Occipital lobe (tissue), 3 donors: ENCODE measurements at places on chromosomes 1 and 21. TPM values are rescaled to one million over a fixed set of nuclear protein-coding genes. Genes with fewer than 3 reads are reported as not detected.

CLDN17 gene
- not detected for total RNA-seq

CFAP57 gene
- total RNA-seq = 1.4 TPM

POU3F1 gene
- total RNA-seq = 9.4 TPM

DNA sequence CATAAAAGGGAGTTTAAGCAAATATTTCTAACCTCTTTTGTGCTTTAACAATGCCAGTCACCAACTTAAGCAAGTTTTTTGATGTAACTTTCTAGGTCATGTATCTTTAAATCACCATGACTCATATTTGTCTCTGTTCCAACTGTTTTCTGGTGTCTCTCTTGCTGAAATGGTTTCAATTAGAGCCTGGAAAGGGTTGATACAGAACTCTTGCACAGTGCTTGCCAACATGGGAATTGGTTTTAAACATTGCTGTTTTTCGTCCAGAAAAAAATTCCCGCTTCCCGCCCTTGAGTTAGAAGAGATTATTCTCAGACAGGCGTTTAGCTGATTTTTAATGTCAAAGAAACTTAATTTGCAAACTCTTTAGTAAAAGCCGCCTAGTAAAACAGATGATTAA is 46.4 kb upstream of the SLC22A15 start:
- no peak for DNase-seq

DNA sequence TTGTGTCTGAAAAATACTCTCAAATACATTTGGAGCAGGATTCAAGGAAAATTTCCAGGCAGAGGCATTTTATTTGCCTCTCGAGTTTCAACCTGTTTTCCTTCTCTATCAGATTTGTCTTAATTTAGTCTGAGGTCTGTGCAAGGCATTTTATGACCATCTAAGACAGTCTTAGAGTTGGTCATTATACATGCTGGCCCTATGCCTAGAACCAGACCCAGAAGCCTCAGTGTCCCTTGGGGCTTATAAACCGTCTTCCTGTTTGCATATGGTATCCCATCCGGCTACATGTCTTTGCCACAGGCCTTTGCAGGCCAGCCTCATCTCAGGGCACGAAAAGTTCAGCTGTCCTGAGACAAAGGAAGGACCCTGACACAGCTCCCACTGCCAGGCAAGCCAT is 346.1 kb downstream of the SIPA1L2 start:
- DNase-seq = no peak

- peak; percentile 74 for DNase-seq
These were observed at the start of gene NFASC for GRCh38 chr1:204870160-204870912. Gene NFASC (plus strand): TSS chr1:204870862. CDS start chr1:204944316, 73,454 bp downstream.

DNA sequence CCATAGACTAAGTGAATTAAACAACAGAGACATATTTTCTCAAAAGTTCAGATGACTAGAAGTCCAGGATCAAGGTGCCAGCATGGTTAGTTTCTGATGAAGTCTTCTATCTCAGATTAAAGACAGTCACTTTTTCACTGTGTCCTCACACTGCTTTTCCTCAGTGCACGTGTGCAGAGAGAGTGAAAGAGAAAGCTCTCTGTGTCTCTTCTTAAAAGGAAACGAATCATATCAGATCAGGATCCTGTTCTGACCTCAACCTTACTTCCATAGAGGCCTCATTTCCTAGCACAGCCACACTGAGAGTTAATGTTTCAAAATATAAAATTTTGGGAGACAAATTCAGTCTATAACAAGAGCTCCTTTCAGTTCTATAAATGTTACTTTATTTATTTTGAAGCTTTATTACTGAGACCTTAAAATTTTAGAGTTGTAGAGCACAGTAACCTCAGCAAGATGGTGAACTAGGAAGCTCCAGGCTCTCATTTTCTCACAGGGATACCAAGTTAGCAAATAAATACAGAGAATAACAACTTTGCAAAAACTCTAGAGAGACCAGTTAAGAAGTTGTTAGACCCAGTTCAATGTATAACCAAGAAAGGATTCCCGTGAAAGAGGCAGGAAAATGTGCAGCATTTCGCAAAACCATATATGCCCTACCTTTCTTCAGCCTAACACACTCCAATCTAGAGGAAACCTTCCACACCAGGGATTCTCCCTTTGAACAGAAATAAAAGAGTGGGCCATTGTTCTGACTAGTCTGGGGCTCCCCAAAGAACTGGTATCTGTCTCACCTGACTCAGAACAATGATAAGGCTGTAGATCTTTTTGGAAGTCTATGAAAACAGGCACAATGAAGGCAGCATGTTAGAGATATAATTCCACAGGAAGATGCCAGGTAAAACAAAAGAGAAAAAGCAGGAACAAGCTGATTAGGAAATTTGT is 372.2 kb downstream of the MRPL39 start:
- DNase-seq = no peak

DNA sequence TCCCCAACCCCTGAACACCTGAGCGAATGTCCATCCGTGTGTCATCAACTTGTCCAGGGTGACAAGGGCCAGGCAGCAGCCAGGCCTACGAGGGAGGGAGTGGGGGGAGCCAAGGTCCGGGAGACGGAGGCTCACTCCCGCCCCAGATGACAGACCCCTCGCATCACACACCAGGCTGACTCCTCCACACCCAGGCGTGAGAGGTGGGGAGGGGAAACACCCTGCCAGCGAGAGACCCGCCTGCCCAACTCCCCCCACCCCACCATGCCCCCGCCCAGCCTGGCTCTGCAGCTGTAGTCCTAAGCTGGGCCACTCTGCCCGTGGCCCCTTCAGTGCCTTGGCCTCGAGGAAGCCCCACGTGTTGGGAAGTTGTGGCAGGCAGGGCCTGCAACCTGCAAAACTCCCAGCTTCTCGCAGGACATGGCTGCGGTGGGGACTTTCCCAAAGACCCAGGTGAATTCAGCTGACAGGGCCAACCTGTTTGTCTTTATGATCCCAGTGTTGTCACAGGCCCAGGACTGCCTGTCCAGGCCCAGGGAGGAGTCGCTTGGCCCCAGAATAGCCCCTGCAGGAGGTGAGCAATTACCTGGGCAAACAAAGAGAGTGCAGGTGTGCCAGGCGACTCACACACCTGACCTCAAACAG is 62.9 kb downstream of the RIPK4 start:
- no peak for DNase-seq
